ENCODE measurements at places on chromosomes 1 and 21.

DNA sequence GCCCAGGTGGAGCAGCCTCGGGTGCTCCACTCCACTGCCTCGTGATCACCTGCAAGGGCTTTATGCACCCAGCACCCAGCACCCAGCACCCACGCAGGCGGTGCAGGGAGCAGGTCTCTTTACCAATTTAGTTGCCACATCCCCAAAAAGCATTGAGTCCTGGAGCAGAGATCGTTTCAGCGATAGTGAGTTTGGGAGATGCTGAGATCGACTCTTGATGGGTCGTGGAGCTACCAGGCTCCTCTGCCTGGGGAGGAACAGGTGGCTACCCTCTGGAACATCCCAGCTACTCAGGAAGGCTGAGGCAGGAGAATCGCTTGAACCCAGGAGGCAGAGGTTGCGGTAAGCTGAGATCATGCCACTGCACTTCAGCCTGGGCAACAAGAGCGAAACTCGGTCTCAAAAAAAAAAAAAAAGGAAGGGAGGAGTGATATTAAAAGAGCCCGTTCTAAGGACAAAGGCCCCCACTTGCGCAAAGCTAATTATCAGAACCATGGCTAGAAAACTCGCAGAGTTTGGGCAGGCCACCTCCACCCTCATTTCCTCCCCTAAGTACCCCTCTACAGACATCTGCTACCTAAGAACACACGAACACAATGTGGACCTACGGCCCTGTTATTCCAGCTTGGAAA is 106.5 kb upstream of the SLC45A1 start:
- DNase-seq: peak; percentile 68

DNA sequence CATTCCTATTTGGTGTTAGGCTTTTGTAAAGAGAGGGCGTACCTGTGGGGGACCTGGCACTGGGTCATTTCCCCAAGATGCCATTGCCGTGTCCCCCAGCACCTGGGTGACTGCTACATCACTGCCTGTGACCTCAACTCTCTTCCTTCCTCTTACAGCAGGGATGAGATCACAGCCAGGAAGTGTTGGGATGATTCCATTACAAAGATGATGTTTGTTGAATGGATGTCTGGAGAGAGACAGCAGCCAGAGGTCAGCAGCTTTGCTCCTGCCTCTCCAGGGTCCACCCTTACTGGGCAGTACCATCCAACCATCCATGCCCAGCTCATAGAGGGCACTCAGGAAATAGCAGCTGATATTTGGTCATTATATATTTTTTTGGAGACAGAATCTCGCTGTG is 35.1 kb downstream of the TMEM51 start:
- DNase-seq: no peak

- no peak for DNase-seq
Measured at GRCh38 chr1:202597090-202597761, 113.0 kb downstream of the SYT2 start.

DNA sequence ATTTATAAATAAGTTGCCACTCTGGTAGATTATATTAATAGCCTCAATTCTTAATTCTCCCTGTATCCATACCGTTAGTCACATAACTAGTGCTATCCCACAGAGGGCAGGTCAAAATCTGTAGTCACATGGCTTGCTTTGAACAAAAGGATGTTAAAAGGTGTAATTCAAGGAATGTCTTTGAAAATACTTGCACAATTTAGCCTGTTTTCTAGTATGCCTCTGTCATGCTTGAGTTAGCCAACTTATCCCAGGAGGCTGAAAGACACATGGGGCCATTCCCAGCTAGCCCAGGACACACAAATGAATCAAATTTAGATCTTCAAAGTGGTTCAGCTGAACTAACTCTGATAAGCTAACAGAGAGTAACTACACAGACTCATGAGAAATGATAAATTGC is 758.5 kb upstream of the NEGR1 start:
- no peak for DNase-seq

GRCh38 chr1:205444931-205445645 is 10.8 kb downstream of the BLACAT1 start:
- DNase-seq: no peak

DNA sequence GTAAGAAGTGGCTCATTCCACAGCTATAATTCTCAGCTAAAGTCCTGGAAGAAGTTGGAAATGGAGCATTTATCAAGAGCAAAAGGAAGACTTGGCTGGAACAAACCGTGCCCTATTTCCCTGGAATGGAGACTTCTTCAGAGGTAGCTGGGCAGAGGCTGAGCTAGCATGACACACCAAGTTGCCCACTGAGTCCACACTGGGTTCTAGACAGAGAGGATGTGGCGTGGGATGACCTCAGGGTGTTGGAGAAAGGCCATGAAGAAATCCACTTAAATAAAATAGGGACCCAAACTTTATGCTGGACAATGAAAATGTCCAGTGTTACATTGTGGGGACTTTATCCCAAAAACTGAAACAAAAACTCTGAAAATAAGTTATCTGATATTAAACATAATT is 116.2 kb downstream of the KCNJ6 start:
- DNase-seq: no peak

GRCh38 chr1:91440847-91441246 is 36.2 kb upstream of the HFM1 start:
- DNase-seq: no peak

DNA sequence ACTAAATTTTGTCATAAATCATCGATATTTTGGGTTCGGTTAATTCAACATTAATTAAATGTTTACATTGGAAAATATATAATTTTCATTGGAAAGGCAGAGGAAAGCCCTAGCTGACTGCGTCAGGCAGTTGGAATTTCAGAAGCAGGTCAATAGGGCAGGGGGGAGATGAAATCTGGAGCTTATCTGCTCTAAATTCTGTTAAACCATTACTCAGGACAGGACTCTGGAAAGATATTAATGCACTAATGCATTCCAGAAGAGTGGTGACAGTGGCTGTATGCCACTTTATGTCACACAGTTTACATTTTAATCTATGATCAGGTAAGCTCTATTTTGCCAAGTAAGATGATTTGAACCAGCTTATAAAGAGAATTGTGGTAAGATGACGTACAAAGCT is 153.0 kb upstream of the B3GALT2 start:
- DNase-seq: no peak

- no peak for DNase-seq
Measured at GRCh38 chr1:36149973-36150295, 648 bp upstream of the TRAPPC3 start.

GRCh38 chr21:28644762-28645161 is 347.9 kb downstream of the LTN1 start:
- DNase-seq: no peak

DNA sequence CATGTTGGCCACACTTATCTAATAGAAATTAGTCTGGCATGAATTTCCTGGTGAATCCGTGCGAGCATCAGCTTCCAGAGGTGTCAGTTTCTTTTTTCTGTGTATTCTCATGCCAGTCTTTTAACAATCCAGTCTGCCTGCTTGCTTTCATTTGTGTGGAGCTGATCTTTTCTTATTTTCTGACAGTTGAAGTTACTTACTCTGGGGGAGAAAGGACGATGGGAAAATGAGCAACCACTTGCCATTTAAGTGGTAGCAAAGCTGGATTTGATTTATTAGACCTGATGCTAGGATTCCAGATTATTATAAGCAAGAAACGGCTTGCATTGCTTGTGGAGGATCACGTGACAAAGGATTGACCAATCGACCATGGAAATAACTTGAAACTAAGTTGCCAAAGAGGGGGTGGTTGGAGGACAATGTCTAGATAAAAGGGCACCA is 24.3 kb upstream of the APP start:
- no peak for DNase-seq

- DNase-seq: no peak
Measured at GRCh38 chr21:18114810-18115209, 129.8 kb upstream of the CHODL start.

GRCh38 chr1:183461350-183461749 is 10.9 kb upstream of the SMG7 start:
- peak; percentile 70 for DNase-seq

GRCh38 chr1:244388961-244389360 is 62.7 kb downstream of the ADSS2 start:
- no peak for DNase-seq

GRCh38 chr1:43689289-43689688 is 18.0 kb upstream of the ST3GAL3 start:
- no peak for DNase-seq

- DNase-seq: no peak
Measured at GRCh38 chr21:40118527-40118926, 251.3 kb downstream of the PCP4 start.

- no peak for DNase-seq
Measured at GRCh38 chr1:10901091-10901890, 104.8 kb upstream of the CASZ1 start.
